Right cardiac atrium (tissue), 5 donors: ENCODE measurements at places on chromosomes 1 and 21. TPM values are rescaled to one million over a fixed set of nuclear protein-coding genes. Genes with fewer than 3 reads are reported as not detected.

DNA sequence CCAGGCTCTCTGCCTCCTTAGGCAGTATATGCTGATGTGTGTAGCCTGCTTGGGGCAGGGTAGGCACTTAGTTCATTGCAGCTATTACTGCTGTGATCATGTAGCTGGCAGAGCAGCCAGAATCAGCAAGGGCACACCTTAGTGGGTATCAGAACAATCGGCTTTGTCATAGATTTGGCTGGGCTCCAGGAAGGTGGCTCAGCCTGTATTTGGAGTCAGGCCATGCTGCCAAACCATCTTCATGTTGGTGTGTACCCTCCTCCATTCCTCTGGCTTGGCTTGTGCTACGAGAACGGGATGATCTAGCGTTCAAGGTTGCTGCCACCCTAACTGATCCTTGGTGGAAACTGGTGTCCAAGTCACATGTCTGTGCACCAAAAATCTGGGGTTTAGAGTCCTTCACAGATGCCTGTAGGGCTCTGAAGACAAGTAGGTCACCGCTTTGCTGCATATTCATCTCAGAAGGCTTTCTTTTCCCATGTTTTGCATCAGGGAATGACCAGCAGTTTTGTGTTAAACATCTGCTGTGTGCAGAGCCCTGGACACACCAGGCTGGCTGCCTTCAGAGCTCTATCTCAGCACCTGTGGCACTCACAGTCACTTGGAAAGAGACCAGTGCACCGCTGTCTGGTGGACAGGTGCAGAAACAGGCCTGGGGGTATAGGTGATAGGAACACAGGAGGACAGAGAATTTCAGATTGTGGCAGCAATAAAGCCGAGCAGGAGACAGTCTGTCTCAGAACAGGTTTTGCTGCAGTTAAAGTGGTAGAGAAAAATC, 23.7 kb downstream of the VANGL1 start:
- no peak for DNase-seq

DNA sequence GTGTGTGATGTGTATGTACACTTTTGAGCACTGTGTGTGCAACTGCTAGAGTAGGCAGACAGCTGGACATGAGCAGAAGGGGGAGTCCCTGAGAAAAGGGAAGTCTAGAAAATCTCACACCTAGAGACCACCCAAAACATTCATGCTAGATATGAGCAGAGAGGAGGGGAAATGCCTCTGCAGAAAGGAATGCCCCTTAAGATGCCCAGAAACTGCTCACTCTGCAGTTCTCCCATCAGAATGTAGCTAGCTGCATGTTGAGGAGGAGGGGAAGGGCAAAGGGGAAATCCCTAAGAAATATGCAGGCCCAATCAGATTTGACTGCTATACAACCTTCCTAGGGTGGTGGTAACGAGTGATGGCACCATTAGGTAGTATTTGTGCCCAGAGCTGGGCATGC, 31.8 kb upstream of the MAGOH start:
- no peak for DNase-seq

GRCh38 chr21:43322805-43323204, 104.1 kb downstream of the SIK1 start:
- peak; percentile 49 for DNase-seq

GRCh38 chr1:51517361-51518032, 1.6 kb downstream of the EPS15 start:
- DNase-seq: no peak

GRCh38 chr1:15129944-15130343, 23.6 kb upstream of the TMEM51 start:
- DNase-seq: no peak

- no peak for DNase-seq
These were observed 35.7 kb downstream of the NEK2 start for GRCh38 chr1:211639475-211640300.

- DNase-seq: no peak
These were observed 16.6 kb upstream of the EYA3 start for GRCh38 chr1:28104866-28105467.

- no peak for DNase-seq
These were observed 3.9 kb downstream of the NHLH1 start for GRCh38 chr1:160370561-160371345.

DNA sequence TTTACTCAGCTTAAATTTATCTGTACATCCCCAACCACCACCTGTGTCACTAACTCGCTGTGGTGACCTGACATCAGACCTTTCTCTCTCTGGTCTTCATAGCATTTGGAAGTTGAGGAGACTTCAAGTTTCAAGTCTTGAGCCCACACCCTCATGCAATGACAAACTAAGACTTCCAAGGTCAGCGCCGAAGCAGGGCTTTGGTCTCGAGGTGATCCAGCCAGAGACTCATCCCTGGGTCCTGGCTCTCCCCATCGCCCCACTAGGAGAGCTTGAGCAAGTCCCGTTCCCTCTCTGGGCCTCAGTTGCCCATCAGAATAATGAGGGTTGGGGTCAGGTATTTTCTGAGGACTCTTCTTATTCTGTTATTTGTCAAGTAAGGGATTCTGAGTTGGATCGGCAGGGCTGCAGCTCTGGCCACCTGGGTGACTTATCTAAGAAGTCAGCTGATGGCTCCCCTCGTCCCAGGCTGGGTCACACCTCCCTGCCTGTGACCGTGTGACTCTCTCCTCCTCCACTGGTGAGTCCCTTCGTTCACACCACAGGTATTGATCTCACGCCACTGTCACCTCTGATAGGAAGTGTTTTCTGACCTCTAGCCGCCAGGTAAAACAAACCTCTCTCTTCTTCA, 143.7 kb upstream of the RUNX3 start:
- DNase-seq: no peak

DNA sequence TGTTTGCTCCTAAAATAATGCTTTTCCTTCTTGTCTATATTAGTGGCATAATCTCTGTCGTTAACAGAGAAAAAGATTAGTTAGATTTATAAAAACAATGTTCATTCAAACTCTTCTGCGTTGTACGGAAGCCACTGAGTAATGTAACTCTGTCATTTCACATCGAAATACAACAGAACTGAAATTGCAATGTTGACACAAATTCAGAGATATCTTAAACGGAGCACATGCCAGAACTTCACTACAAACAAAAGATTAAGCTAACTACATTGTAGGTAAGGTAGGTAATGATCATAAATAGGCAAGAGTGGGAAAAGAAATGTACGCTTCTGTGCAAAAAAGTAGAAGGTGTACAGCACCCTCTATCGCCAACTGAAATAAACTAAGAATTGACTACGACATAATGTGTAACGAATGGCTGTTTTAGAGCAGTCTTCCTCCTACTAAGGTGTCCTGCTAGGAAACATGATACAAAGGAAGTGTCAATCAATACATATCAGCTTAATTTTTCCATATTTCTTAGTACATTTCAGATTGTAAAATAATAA, 56.6 kb downstream of the PCNX2 start:
- DNase-seq: no peak

- DNase-seq: no peak
These were observed 195.3 kb downstream of the BRINP2 start for GRCh38 chr1:177366091-177366490.

GRCh38 chr21:35981514-35982070, 78.7 kb downstream of the SETD4 start:
- no peak for DNase-seq

- DNase-seq: peak; percentile 78
These were observed 14.3 kb upstream of the SPEN start for GRCh38 chr1:15833069-15833679.

DNA sequence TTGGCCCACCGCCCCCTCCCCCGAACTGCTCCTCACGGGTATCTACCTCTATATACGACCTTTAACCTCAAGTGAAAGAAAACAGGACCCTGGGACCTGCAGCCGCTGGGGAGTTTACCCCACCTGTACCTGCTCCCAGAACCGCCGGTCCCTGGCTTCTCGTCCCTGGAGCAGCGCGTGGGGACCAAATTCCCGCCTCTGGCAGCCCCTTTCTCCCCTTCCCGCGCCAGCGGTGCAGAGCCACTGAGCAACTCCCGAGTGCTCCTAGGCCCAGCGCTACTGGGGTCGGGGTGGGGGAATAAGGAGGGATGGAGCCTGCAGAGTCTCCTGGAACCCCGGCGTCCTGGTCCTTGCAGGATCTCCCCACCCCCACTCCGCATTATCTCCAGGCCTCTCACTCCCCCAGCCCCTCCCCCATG, 1.6 kb downstream of the SYT6 start:
- DNase-seq: no peak

- no peak for DNase-seq
These were observed 11.0 kb downstream of the PRDM15 start for GRCh38 chr21:41868062-41868710.

- DNase-seq: no peak
These were observed 85.9 kb downstream of the KIF26B start for GRCh38 chr1:245240648-245241165.

GRCh38 chr1:197140121-197140520, 6.3 kb downstream of the ASPM start:
- DNase-seq: no peak

DNA sequence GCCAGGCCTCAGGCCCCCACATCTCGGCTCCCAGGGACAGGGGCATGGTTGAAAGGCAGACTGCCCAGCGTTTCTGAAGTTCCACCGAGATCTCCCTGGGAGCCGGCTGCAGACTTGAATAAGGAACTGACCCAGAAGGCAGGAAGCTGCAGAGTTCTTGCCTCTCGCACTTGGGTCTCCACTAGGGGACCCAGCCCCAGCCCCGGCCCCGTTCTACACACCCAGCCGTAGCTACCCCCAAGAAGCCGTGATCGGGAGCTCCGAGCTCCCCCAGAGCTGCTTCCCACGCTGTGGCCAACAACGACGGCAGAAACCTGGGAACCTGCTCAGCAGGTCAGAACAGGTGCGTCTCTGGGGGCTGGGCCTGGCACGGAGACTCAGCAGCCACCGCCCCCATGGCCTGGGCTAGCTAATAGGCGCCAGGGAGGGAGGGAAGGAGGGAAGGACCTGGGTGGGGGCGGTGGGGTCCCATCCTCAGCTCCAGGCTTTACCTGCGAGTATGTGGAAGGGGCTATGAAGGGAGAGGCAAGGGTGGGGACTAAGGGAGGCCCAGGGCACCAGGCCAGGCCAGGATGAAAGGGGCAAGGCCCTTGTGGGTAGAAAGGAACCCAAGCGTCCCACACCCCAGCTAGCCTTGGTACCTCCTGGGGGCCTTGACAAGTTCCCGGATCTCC, at the start of gene NECTIN4:
TSS of gene NECTIN4 (minus strand) at position 308 of the 674 bp plus-strand sequence. CDS start at position 46, 262 bp downstream.
- no peak for DNase-seq

- peak; percentile 16 for DNase-seq
These were observed 2.8 kb downstream of the LAPTM5 start for GRCh38 chr1:30754684-30755171.

Gene RAB3B
- not detected for total RNA-seq

Gene C1orf56
- total RNA-seq: 5.8 TPM

Gene RALGPS2
- 12.3 TPM for total RNA-seq

Gene GBP3
- total RNA-seq: 7.7 TPM

Gene LRRIQ3
- total RNA-seq: 0.91 TPM

Gene NTMT2
- total RNA-seq: 4.0 TPM

Gene WDR47
- total RNA-seq: 19.0 TPM
